ENCODE measurements at places on chromosomes 12 and 14. TPM values are rescaled to one million over a fixed set of nuclear protein-coding genes. Genes with fewer than 3 reads are reported as not detected.

TMEM121 gene
- 9.3 TPM for total RNA-seq

SMIM41 gene
- 0.67 TPM for total RNA-seq

- no peaks in the 10 kb centered on the region for H3K27me3 ChIP-seq
- H3K36me3 ChIP-seq: no peaks in the 10 kb centered on the region
- DNase-seq: no peak
- no peak overlapping the region for H3K27ac ChIP-seq
- H3K4me3 ChIP-seq: no peak overlapping the region
- H3K4me1 ChIP-seq: no peaks in the 10 kb centered on the region
Measured at GRCh38 chr12:118649765-118650585, 273.6 kb downstream of the SUDS3 start.

- H3K36me3 ChIP-seq: no peaks in the 10 kb centered on the region
- H3K4me3 ChIP-seq: no peak overlapping the region
- H3K27me3 ChIP-seq: no peaks in the 10 kb centered on the region
- peaks cover 16% of the 10 kb centered on the region for H3K4me1 ChIP-seq
- no peak for DNase-seq
Measured at GRCh38 chr14:29925101-29925722, 2.4 kb downstream of the PRKD1 start.

DNA sequence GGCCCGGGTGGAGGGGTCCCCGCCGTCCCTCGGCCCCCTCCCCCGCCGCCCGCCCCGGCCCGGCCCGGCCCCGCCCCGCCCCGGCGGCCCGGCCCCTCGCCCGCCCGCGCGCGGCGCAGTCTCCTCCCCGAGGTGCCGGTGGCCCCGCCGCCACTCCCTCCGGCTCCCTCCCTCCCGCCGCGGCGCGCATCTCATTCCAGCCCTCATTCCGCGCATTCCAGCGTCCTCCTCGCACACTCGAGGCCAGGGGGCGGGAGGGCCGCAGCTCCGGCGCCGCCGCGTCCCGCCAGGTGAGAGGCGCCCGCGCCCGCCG lies at the start of gene TEAD4:
Gene TEAD4, plus strand, starts transcription at position 206 of the 313 bp plus-strand sequence.
- peaks cover 23% of the 10 kb centered on the region for H3K4me1 ChIP-seq
- peak within 1 kb of the TSS; percentile 92 for H3K27ac ChIP-seq
- DNase-seq: peak; percentile 95
- H3K36me3 ChIP-seq: no peaks in the 10 kb centered on the region

- H3K27me3 ChIP-seq: no peaks in the 10 kb centered on the region
- H3K27ac ChIP-seq: peak overlapping the region; percentile 99
- H3K4me1 ChIP-seq: peaks cover 8% of the 10 kb centered on the region
- H3K36me3 ChIP-seq: no peaks in the 10 kb centered on the region
Measured at GRCh38 chr14:68796418-68797101, 3.7 kb upstream of the ZFP36L1 start.

KIF26A gene
- total RNA-seq: 3.9 TPM

GRCh38 chr12:62673028-62673815 lies 206.6 kb downstream of the MON2 start:
- no peaks in the 10 kb centered on the region for H3K27me3 ChIP-seq
- H3K4me3 ChIP-seq: no peak overlapping the region
- peaks cover 5% of the 10 kb centered on the region for H3K4me1 ChIP-seq
- no peaks in the 10 kb centered on the region for H3K36me3 ChIP-seq
- peak; percentile 51 for DNase-seq

- H3K27ac ChIP-seq: peak overlapping the region; percentile 69
- peaks cover 47% of the 10 kb centered on the region for H3K36me3 ChIP-seq
- peaks cover 16% of the 10 kb centered on the region for H3K4me1 ChIP-seq
- H3K4me3 ChIP-seq: peak overlapping the region; percentile 35
- DNase-seq: peak; percentile 89
Measured at GRCh38 chr14:23071244-23071920, 14.1 kb upstream of the CDH24 start.

TPPP2 gene
- not detected for total RNA-seq

NXPH4 gene
- total RNA-seq: not detected

HPD gene
- total RNA-seq: 0.78 TPM

GRCh38 chr12:25796523-25797000 lies 161.9 kb upstream of the RASSF8 start:
- H3K27me3 ChIP-seq: no peaks in the 10 kb centered on the region
- H3K36me3 ChIP-seq: no peaks in the 10 kb centered on the region
- H3K4me1 ChIP-seq: no peaks in the 10 kb centered on the region
- no peak overlapping the region for H3K27ac ChIP-seq

GRCh38 chr12:32448586-32448985 lies 49.2 kb downstream of the FGD4 start:
- no peaks in the 10 kb centered on the region for H3K36me3 ChIP-seq
- H3K4me1 ChIP-seq: peaks cover 4% of the 10 kb centered on the region
- no peak overlapping the region for H3K27ac ChIP-seq
- H3K27me3 ChIP-seq: no peaks in the 10 kb centered on the region

TBX3 gene
- 258 TPM for total RNA-seq

MYBPC1 gene
- 0.13 TPM for total RNA-seq

GRCh38 chr12:117502633-117503032 lies 141.2 kb upstream of the NOS1 start:
- DNase-seq: peak; percentile 72
- H3K4me3 ChIP-seq: no peak overlapping the region
- H3K4me1 ChIP-seq: peaks cover 25% of the 10 kb centered on the region
- H3K27ac ChIP-seq: peak overlapping the region; percentile 87

ATP6V1D gene
- total RNA-seq: 184 TPM

GRCh38 chr12:79508622-79509021 lies 182.1 kb downstream of the PAWR start:
- no peak for DNase-seq
- H3K27me3 ChIP-seq: no peaks in the 10 kb centered on the region
- no peak overlapping the region for H3K27ac ChIP-seq
- H3K36me3 ChIP-seq: no peaks in the 10 kb centered on the region
- H3K4me3 ChIP-seq: no peak overlapping the region

DNA sequence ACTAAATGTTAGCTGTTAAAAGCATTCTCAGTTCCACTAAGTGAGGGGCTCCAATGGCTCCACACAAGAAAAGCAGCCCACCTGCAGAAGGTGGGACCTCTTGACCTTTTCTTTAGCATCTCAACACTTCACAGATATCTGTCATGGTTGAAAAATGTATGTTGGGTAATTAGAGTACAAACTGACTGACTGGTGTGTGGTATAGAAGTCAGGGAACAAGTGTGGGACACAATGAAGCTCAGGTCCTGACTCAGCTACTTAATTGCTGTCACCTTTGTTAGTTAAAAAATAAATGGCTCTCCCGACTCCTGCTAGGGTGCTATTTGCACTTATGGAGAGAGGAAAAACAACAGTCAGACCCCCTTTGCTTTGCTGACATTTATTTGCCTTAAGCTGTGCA lies 299.0 kb downstream of the TTC6 start:
- no peak for DNase-seq
- H3K27ac ChIP-seq: no peak overlapping the region
- no peaks in the 10 kb centered on the region for H3K4me1 ChIP-seq
- no peaks in the 10 kb centered on the region for H3K36me3 ChIP-seq
- no peaks in the 10 kb centered on the region for H3K27me3 ChIP-seq

GALNT4 gene
- 7.0 TPM for total RNA-seq

DNA sequence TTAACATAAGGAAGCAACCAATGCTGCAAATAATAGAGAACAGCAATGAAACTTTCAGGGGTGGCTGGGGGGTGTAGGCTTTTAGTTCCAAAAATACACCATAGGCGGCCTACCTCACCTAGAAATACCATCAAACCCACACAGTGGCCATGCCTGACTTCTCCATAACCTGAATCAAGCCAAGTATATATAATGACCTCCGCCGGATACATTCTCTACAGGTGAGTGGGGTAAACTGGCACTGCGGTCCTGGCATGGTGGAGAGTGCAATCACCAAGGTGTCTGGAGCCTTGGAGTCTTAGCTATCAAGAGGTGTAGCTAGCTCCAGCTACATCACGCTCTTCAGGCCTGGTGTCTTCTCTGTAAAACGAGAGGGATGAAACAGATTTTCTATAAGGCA lies 1.2 kb downstream of the ZBTB25 start:
- H3K27me3 ChIP-seq: no peaks in the 10 kb centered on the region
- H3K4me1 ChIP-seq: peaks cover 51% of the 10 kb centered on the region
- DNase-seq: no peak
- H3K4me3 ChIP-seq: peak overlapping the region; percentile 66
- H3K36me3 ChIP-seq: no peaks in the 10 kb centered on the region
- H3K27ac ChIP-seq: peak overlapping the region; percentile 99

TRHDE gene
- 0.05 TPM for total RNA-seq

DNA sequence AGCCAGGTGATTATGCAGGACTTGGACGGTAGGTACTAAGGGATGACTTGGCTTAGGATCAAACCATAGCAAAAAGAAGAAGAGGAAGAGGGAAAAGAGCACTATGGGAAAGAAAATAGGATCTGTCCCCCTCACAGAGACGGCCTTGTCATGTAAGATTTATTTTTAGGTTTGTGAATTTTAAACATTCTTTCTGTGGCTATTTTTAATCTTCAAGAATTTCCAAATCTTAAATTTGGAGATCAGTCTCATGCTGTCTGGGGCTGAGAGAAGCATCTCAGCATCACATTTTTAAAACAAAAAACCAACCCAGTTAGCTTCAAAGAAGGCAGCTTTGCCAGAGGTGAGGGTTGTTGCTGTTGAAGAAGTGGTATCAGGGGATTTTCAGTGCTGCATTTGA lies 52.6 kb upstream of the STRN3 start:
- H3K36me3 ChIP-seq: no peaks in the 10 kb centered on the region
- no peaks in the 10 kb centered on the region for H3K27me3 ChIP-seq
- DNase-seq: no peak
- H3K4me1 ChIP-seq: peaks cover under 1% of the 10 kb centered on the region

GRCh38 chr12:2177751-2178150 lies 125.0 kb downstream of the CACNA1C start:
- DNase-seq: no peak
- H3K4me3 ChIP-seq: no peak overlapping the region
- H3K4me1 ChIP-seq: peaks cover 11% of the 10 kb centered on the region
- H3K36me3 ChIP-seq: no peaks in the 10 kb centered on the region
- no peak overlapping the region for H3K27ac ChIP-seq
- H3K27me3 ChIP-seq: no peaks in the 10 kb centered on the region

- H3K36me3 ChIP-seq: no peaks in the 10 kb centered on the region
- no peak overlapping the region for H3K27ac ChIP-seq
- no peak for DNase-seq
- no peaks in the 10 kb centered on the region for H3K27me3 ChIP-seq
Measured at GRCh38 chr12:48750215-48750614, 33.7 kb upstream of the CCNT1 start.

DNA sequence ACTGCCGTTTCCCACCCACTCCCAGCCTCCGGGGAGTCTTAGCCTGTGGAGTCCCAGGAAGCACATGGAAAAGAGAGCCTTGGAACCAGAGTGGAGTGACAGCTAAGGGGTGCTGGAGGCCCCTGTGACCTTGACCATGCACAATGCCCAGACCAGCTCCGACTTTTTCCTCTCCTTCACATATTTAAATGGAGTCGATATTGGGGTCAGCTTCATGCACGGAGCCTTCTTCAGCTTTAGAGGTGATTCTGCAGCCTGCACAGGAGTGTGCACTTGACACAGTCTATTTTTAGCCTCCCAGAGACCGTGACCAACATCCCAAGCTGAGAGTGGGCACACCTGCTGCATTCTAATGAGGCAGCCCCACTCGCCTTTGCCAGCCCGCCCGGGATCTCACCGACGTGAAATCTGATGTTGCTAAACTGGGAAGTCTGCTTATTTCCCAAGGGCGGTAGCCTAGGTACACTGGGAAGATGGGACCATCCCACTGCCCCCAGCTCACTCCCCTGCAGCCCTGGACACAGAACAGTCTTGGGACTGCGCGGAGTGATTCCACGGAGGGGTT lies 47.5 kb downstream of the PRMT8 start:
- peaks cover 42% of the 10 kb centered on the region for H3K4me1 ChIP-seq
- H3K36me3 ChIP-seq: no peaks in the 10 kb centered on the region
- H3K4me3 ChIP-seq: no peak overlapping the region
- no peaks in the 10 kb centered on the region for H3K27me3 ChIP-seq

P2RX2 gene
- total RNA-seq: not detected

GRCh38 chr12:106425061-106425702 lies 67.6 kb downstream of the POLR3B start:
- no peaks in the 10 kb centered on the region for H3K27me3 ChIP-seq
- peaks cover 23% of the 10 kb centered on the region for H3K4me1 ChIP-seq
- no peak for DNase-seq
- H3K27ac ChIP-seq: no peak overlapping the region

DNA sequence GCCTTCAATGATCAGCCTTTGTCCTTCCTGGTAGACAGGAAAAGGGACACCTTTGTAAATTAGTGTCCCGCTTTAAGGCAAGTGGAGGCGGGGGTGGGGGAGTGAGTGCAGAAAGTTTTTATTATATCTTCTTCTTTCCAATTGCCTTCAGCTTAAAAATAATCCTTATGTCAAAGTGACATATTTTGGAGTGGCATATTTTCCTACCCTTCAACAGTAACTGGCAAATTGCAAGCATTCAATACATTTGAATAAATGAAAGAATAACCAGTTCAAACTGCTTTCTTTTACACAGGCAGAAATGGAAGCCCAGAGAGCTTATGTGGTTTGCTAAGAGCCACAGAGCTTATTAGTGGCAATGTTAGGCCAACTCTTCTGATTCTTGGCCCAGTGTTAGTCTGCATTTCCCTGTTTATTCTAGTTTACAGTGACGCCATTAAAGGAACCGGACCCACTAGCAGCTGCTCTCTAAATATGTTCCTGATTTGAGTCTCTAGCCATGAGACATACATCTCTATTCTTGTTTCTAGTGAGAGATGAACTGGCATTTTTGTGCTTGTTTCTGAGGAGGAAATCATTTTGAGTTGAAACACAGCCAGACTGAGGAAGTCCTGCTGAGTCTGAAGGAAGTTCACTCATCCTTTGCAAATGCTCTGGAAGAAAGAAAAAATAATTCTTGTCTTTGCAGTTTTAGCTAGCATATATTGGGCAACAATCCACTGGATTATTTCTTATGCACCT lies 468.7 kb downstream of the NOVA1 start:
- DNase-seq: no peak
- no peak overlapping the region for H3K27ac ChIP-seq
- H3K27me3 ChIP-seq: no peaks in the 10 kb centered on the region
- H3K4me1 ChIP-seq: no peaks in the 10 kb centered on the region
- H3K4me3 ChIP-seq: no peak overlapping the region
- no peaks in the 10 kb centered on the region for H3K36me3 ChIP-seq

- H3K36me3 ChIP-seq: peaks cover 39% of the 10 kb centered on the region
- DNase-seq: no peak
- H3K27me3 ChIP-seq: no peaks in the 10 kb centered on the region
Measured at GRCh38 chr14:52012635-52013034, 23.3 kb downstream of the RTRAF start.

PIANP gene
- total RNA-seq: 0.39 TPM

KCNJ8 gene
- 24.1 TPM for total RNA-seq

- no peaks in the 10 kb centered on the region for H3K27me3 ChIP-seq
- no peak overlapping the region for H3K27ac ChIP-seq
- no peak overlapping the region for H3K4me3 ChIP-seq
- peaks cover 46% of the 10 kb centered on the region for H3K36me3 ChIP-seq
- no peak for DNase-seq
Measured at GRCh38 chr12:56271031-56271430, 4.3 kb downstream of the COQ10A start.

- no peaks in the 10 kb centered on the region for H3K27me3 ChIP-seq
- no peak for DNase-seq
- no peak overlapping the region for H3K27ac ChIP-seq
- no peak overlapping the region for H3K4me3 ChIP-seq
- no peaks in the 10 kb centered on the region for H3K4me1 ChIP-seq
Measured at GRCh38 chr12:70590549-70591226, 46.5 kb downstream of the PTPRB start.

GRCh38 chr14:33949411-33949893 lies 1.4 kb downstream of the EGLN3 start:
- no peak overlapping the region for H3K27ac ChIP-seq
- H3K36me3 ChIP-seq: no peaks in the 10 kb centered on the region
- no peaks in the 10 kb centered on the region for H3K27me3 ChIP-seq
- DNase-seq: peak; percentile 7
- peaks cover 10% of the 10 kb centered on the region for H3K4me1 ChIP-seq
- peak overlapping the region; percentile 40 for H3K4me3 ChIP-seq
